DMS79 treated with DMSO at 0.1 percent for 48 hours (cell line): ENCODE measurements at places on chromosomes 2 and 18.

- DNase-seq, result no peak
Measured at GRCh38 chr2:168526641-168527040, 70.6 kb downstream of the CERS6 start.

DNA sequence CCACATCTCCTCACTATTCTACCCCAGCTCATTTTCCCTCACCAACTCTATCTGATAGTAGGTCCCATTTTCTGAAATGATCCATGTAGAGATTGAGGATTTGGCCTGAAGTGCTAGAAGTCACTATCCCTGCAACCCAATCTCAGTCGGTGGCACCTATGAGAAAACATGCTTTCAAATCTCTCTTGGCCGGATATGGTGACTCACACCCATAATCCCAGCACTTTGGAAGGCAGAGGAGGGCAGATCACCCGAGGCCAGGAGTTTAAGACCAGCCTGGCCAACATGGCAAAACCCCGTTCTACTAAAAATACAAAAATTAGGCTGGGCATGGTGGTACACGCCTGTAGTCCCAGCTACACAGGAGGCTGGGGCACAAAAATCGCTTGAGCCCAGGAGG lies 19.1 kb upstream of the MARCHF4 start:
- DNase-seq, result no peak

GRCh38 chr18:34650121-34650545 lies 60.0 kb upstream of the DTNA start:
- peak; percentile 9 for DNase-seq

DNA sequence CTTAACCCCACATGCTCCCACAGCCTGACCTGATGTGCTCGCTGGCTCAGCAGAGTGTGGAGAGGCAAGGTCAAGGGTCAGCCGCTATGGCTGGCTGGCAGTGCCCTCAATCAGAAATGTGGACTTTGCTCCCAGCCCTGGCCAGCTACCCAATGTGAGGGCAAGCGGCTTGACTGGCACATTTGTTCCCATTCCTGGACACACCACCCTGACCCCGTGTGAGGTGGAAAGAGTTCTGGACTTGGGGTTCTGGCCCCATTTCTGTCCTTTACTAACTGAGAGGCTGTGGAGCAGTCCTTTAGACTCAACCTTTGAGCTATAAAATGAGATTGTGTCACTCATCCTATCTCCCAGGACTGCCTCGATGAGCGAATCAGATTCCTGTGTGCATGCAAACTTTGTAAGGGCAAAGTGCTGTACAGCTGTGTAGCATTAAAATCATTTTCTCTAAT lies 9.1 kb downstream of the THNSL2 start:
- no peak for DNase-seq
